Activated T-cell treated with anti-CD3 and anti-CD28 coated beads, Interleukin-2, amount 50 U/mL, for 1 hour (primary cell): ENCODE measurements at places on chromosomes 7 and 10.

GRCh38 chr7:101804967-101805366, 12.5 kb upstream of the CUX1 start:
- DNase-seq: no peak

- no peak for DNase-seq
Observed at GRCh38 chr10:124044143-124044862, 49.1 kb downstream of the CHST15 start.

DNA sequence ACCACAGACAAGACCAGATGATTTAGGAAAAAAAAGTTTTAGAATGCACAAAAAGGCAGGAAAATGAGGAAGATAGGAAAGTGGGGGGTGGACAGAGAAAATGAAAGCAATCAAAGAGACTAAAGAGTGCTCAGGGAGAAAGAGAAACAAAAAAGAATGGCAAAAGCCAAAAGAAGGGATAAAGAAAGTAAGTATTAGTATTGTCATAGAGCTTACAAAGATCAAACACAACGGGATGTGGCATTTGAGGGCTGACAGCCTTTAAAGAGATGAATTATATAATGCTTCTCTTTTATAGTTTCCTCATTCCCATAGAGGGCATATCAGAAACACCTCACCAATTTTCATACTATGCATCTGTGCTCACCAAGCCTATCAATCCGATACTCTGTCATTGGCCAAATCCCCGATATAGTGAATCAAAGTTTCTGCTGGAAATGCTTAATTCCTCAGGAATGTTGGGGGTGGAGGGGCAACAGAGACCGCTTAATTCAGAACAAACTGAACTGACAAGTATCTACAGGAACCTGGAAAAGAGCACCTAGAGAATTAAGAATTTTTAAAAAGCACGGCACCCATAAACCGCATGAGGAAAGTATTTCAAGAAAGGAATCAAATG, 2.7 kb downstream of the COG5 start:
- DNase-seq: no peak

DNA sequence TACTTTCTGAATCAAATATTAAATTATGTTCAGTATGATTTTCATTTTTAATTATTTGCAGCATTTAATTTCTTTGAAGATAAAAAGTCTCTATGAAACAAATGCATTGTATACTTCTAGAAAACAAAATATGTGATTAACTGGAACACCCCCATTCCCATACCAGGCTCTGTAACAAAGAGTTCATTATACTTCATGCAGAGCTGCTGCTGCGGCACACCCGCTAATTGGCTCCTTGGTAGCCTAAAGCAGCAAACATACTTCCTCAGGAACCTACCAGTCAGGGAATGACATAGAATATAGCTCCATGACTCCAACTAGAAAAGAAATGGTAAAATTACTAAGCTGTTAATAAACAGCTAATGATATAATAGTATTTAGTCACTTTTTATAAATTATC, 19.3 kb downstream of the RAB11FIP2 start:
- no peak for DNase-seq
